GM13977 (cell line): ENCODE measurements at places on chromosomes 2 and 18.

GRCh38 chr2:134357814-134358213 lies 103.9 kb downstream of the MGAT5 start:
- no peak for DNase-seq

- no peak for DNase-seq
Measured at GRCh38 chr2:218703341-218703740, 7.3 kb upstream of the TTLL4 start.

DNA sequence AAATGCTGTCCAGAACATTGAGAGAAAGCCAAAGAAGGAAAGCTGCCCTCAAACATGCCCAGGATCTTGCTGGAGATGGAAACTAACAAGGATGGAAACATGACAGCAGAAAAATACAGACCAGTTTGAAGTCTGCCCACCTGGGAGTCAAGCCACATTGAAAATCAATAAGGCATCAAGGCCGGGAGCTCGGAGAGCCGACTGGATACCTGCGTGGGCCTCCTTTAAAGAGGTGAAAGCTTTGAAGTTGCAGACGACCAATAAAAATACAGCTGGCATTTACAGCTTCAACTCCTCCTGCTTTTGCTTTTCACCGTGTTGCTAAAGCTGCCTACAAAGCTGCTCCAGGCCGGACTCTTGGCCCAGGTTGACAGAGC lies 279.7 kb downstream of the SRBD1 start:
- no peak for DNase-seq

GRCh38 chr2:105882920-105883435 lies 138.3 kb downstream of the NCK2 start:
- no peak for DNase-seq

DNA sequence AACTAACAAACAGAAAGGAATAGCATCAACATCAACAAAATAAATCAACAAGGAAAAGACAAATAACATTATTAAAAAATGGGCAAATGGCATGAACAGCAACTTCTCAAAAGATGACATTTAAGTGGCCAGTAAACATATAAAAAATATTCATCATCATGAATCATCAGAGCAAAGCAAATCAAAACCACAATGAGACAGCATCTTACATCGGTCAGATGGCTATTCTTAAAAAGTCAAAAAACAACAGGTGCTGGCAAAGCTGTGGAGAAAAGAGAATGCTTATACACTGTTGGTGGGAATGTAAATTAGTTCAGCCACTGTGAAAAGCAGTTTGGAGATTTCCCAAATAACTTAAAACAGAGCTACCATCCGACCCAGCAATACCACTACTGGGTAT lies 327.1 kb downstream of the CMPK2 start:
- no peak for DNase-seq

- DNase-seq = no peak
Measured at GRCh38 chr2:54577944-54578647, 122.0 kb downstream of the SPTBN1 start.

- no peak for DNase-seq
Measured at GRCh38 chr2:163711258-163711657, 24.6 kb downstream of the FIGN start.

GRCh38 chr2:112876971-112877361 lies 34.0 kb upstream of the IL37 start:
- DNase-seq = no peak

- DNase-seq = no peak
Measured at GRCh38 chr18:14922031-14922430, 174.1 kb downstream of the ANKRD30B start.

- DNase-seq = no peak
Measured at GRCh38 chr2:234240917-234241316, 190.4 kb downstream of the SPP2 start.

GRCh38 chr2:84052043-84052442 lies 407.0 kb downstream of the SUCLG1 start:
- DNase-seq = no peak

DNA sequence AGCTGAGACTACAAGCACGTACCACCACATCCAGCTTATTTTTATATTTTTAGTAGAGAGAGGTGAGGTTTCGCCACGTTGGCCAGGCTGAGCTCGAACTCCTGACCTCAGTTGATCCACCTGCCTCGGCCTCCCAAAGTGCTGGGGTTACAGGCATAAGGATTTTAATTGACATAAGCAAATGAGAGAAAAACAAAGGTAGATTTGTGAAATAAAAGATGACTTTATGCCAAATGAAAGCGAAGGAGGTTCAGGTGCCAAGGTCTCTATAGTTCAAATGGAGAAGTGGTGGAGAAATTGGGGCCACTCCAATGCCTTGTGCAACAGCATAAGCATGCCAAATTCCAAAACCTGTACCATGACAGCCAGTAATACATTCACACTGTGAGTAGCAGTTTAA lies 180.6 kb downstream of the MREG start:
- DNase-seq = no peak

DNA sequence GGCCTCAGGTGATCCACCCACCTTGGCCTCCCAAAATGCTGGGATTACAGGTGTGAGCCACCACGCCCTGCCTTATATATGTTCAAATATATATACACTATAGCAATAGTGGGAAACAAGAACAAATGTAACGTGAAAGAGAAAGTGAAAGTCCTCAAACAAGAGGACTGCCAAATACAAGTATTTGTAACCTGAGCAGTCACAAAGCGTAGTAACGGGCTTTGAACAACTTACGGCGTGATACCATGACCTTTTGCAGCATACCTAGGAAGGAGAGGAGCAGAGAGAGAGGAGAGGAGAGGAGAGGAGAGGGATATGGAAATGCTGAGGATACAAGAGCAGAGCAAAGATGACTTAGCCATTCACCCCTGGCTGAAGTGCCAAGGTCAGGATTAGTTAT lies 113.8 kb upstream of the RGPD4 start:
- DNase-seq = peak; percentile 8

DNA sequence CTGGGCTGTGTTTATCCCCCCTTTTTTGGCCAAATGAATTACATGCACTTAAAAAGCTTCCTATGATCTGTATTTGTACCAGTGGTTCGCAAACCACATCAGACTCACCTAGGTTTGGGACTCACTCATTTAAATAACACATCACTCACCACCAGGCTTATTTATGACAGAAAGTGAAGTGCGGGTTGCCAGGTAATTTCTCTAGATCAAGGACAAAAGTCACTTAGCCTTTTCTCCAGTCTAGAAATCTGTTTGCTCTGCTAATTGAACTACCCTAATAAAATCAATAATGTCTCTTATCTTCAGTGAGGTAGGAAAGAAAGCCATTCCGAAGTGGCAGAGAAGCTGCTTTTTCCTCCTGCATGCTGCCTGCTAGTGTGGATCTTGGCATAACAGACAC lies 88.1 kb upstream of the SLC8A1 start:
- DNase-seq = no peak

GRCh38 chr2:11904029-11904428 lies 157.6 kb downstream of the LPIN1 start:
- peak; percentile 55 for DNase-seq

DNA sequence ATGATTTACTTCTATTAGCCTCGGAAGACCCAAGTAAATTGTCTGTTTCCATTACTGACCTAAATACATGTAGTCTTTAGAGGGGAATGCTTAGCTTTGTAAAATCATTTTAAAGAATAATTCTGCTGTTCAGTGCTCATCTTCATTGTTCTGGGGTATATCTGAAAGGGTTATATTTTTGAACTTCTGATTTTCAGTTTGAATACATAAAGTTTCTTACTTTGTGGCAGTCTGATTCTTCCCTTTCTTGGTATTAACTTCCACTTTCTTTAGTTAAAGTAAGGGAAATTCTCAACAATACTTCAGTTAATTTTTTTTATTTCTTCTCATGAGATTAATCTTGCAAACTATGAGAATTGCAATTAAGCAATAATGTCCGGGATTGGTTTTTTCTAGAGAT lies 148.4 kb downstream of the DOCK10 start:
- DNase-seq = no peak

DNA sequence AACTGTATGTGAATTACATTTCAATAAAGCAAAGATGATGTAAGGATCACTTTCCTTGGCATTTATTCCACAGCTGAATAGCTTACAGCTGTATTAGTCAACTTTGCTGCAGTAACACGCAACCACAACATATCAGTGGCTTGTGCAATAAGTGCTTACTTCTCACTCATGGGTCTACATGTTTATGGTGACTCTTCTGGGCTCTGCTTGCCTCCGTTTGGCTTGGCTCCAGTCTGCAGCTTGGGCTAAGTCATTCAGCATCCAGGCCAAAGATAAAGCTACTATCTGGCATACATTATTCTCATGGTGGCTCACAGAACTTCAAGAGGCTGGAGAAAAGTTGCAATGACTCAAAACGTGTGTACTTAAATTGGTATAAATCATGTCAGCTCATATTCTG lies 355.0 kb downstream of the RNF144A start:
- no peak for DNase-seq

GRCh38 chr2:188519136-188519535 lies 227.5 kb downstream of the GULP1 start:
- DNase-seq = no peak

DNA sequence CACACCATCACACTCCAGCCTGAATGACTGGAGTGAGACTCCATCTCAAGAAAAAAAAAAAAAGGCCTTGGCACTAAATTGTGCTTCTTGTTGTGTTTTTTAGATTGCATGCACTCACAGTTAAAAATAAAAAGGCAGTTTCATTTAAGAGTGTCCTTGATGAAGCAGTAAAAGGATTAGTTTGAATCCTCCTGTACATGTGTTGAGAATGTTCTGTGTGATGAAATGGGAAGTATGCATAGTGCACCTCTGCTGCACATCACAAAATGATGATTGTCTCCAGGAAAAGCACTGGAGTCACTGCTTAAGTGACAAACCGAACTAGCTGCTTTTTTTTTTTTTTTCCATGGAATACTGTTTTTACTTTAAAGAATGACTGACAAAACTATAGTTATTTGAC lies 23.1 kb downstream of the DYSF start:
- no peak for DNase-seq

- DNase-seq = no peak
Measured at GRCh38 chr18:25516121-25516520, 164.2 kb upstream of the ZNF521 start.

DNA sequence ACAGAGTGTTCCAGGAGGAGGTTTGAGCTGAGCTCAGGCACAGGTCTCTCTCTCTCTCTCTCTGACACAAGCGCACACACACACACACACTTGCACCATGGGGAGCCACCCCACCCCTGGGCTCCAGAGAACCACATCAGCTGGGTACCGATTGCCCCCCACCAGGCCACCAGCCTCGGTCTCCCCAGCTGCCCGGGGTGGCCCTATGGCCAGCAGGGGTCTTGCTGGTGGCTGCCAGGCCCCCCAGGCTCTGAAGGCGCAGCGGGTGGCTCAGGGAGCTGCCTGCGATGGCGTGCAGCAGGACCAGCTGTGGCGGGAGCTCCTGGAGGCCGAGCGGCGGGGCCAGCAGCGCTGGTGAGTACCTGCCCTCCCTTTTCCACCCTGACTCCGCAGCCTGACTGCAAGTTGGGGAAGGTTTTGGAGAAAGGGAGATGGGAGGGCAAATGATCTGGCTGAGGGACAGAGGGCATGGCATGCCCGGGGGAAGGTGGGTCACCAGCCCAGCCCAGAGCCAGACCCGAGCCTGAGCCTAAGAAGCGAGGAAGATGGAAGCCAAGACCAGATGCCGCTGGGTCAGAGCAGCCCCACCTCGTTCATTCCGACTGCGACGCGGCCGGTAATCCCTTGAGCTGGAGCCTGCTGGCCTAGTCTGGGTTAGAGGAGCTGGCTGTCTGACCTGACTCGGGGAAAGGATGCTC lies 21.9 kb upstream of the SLC66A3 start:
- DNase-seq = no peak

GRCh38 chr2:1644427-1644826 lies 99.9 kb downstream of the PXDN start:
- DNase-seq = no peak

DNA sequence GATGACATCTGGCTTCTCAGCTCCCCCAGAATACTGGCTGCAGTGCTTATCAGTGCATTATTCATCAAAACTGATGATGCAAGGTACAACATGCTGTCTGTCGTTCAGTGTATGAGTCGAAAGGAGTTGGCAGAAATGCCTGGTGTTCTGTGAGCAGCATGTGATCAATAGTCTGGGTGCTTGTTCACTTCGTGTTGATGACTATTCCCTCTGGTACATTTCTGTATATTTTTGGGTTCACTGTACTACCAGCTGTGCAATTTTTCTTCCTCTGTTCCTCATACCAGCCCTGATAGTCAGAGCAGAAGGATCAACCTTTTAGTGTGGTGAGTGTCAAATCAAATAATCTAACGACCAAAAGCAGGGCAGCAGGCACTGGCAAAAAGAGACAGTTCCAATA lies 59.0 kb upstream of the KLHL14 start:
- no peak for DNase-seq

DNA sequence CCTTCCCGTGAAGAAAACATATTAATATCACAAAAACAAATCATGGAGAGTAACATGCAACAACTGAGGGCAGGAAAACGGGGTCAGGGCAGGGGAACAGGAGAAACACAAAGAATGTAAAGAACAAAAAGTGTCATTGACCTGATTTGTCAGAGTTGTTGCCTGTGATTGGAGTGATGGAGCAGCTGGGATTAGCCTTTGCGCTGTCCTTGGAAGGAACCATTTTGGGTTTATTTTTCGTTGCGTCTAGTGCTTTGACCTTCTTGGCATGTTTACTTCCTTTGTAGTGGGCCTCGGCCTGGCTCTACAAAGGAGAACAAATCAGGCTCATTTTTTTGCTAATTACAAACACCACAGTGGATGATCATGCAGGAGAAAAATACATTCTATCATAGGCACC lies 218.5 kb upstream of the SESTD1 start:
- DNase-seq = no peak
